Calu3 (cell line): ENCODE measurements at places on chromosomes 11 and 22. TPM values are rescaled to one million over a fixed set of nuclear protein-coding genes. Genes with fewer than 3 reads are reported as not detected.

Gene BIK
- 37.9 and 43.1 TPM in 2 replicates for total RNA-seq

DNA sequence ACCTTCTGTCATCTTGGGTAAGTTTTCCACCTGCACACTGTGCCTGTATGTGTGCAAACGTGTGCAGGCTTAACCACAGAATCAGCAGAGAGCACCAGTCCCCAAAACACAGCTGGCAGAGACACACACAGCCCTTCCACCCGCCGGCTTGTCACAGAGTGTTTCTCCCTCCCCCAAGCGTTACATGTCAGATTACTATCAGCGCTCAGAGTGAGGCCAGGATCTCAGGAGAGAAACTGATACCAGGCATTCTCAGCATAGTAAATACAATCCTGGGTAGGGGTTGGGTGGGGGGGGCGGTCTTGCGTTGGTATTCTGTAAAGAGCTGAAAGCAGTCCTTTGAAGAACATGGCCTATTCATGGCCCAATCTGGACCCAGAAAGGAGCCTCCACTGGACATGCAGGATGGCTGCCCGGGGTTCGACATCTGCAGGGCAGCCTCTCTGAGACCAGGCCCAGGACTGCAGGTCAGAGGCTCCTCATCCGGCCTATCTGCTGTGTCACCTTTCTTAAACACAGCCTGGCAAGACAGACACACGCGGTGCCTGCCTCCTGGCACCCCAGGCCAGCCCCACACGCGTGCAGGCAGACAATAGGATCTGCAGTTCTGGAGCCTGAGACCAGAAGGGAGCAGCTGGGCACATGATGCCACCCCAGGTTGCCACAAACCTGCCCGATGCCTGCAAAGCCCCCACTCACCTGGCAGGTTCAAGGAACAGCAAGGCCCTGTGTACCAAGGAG, 1.7 kb downstream of the OSBPL5 start:
- H3K27ac ChIP-seq = peak overlapping the region; percentile 50
- peaks cover 7% of the 10 kb centered on the region for H3K4me1 ChIP-seq
- no peak for DNase-seq
- peak overlapping the region; percentile 70 for H3K4me3 ChIP-seq
- peaks cover 17% of the 10 kb centered on the region for H3K36me3 ChIP-seq

- peak overlapping the region; percentile 75 for H3K27ac ChIP-seq
- peaks cover 9% of the 10 kb centered on the region for H3K4me1 ChIP-seq
- peak; percentile 36 for DNase-seq
- H3K36me3 ChIP-seq = peaks cover 9% of the 10 kb centered on the region
- H3K4me3 ChIP-seq = peak overlapping the region; percentile 68
Measured at GRCh38 chr11:113778111-113778910, 1.3 kb upstream of the CLDN25 start.

GRCh38 chr11:107825875-107826274, 32.7 kb downstream of the SLC35F2 start:
- peaks cover 19% of the 10 kb centered on the region for H3K4me1 ChIP-seq
- H3K36me3 ChIP-seq = no peaks in the 10 kb centered on the region
- no peak overlapping the region for H3K4me3 ChIP-seq

DNA sequence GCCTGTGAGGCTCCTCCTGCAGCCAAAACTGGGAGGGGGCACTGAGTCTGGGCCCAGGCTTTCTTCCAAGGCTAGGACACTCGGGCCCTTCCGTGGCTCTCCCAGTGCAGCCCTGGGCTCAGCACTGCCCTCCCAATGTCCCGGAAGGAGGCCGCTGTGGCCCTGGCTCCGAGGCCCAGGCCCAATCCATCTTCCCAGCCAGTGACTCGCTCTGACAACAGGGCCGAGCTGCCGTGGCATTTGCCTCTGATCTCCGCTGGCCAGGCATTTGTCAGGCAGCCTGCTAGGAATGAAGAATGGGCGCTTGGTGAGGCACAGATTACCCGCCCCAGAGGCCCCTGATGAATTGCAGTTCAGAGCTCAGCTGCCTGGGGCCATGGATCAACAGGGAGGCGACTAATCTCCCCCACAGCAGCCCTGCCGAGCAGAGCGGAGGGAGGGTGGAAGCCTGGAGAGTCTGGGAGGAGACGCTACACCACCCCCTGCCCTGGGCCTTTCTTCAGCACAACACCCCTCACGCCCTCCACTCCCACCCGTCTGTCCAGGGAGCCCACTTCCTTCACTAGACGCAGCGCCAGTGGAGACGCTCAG, 8.3 kb downstream of the FXYD2 start:
- no peak for DNase-seq
- H3K36me3 ChIP-seq = peaks cover 19% of the 10 kb centered on the region
- peaks cover 63% of the 10 kb centered on the region for H3K4me1 ChIP-seq
- no peak overlapping the region for H3K4me3 ChIP-seq
- no peaks in the 10 kb centered on the region for H3K27me3 ChIP-seq
- no peak overlapping the region for H3K27ac ChIP-seq

DNA sequence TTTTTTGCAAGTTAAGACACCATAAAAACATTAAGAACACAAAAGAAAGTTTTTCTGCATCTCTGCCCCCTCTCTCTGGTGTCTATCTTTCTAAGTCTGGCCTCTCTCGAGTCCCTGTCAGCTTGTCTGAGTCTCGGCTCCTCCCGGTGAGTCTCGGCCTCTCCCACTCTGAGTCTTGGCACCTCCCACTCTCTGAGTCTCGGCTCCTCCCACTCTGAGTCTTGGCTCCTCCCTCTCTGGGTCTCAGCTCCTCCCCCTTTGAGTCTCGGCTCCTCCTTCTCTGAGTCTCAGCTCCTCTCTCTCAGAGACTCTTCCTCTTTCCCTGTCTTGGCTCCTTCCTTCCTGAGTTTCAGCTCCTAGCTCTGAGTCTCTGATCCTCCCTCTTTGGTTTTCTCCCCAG, 72.5 kb upstream of the AMPD3 start:
- H3K36me3 ChIP-seq = no peaks in the 10 kb centered on the region
- peak; percentile 17 for DNase-seq

Gene FXYD6
- total RNA-seq = 0.61 and 0.78 TPM in 2 replicates

DNA sequence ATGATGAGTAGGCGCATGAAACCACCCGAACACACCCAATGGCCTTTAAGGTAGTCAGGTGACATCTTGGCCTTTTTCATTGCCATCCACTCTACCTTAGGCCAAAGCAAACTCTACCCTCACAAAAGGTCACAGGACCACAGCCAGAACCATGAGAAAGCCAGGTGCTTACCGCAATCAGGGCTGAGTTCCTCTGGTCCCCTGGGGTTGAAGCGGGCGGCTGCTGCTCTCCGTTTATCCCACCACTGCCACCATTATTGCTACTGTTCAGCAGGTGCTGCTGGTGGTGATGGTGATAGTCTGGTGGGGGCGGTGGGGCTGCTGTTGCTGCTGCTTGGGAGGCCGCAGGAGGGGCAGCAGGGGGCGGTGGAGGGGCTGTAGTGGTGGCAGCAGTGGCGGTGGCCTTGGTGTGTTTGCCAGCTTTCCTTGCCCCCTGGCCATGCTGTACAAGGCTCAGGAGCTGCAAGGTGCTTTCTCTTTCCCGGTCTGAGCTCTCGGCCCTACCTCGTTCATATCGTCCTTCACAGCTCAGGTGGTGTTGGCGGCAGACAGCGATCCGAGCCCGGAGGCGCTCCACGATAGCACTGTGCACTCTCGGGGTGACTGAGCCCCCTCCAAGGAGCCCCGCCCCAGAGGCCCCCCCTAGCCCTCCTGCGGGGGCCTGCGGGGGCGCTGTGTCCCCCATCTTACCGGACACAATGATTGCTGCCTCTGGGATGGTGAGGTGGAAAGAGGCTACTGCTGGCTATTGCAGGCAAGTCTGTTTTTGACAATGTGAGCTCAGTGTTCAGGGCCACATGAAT, 1.6 kb downstream of the MAML2 start:
- peak overlapping the region; percentile 97 for H3K27ac ChIP-seq
- H3K4me1 ChIP-seq = peaks cover 32% of the 10 kb centered on the region
- H3K36me3 ChIP-seq = peaks cover 49% of the 10 kb centered on the region
- H3K4me3 ChIP-seq = peak overlapping the region; percentile 95
- H3K27me3 ChIP-seq = no peaks in the 10 kb centered on the region
- DNase-seq = peak; percentile 65

Gene OR52E1
- not detected in 2 replicates for total RNA-seq

- no peaks in the 10 kb centered on the region for H3K4me1 ChIP-seq
- no peak overlapping the region for H3K27ac ChIP-seq
- peaks cover 29% of the 10 kb centered on the region for H3K27me3 ChIP-seq
Measured at GRCh38 chr11:130546438-130546837, 98.0 kb downstream of the ADAMTS15 start.

Gene OR51B2
- not detected in 2 replicates for total RNA-seq

Gene PATE2
- not detected in 2 replicates for total RNA-seq

GRCh38 chr11:113332023-113332422, 17.6 kb downstream of the TTC12 start:
- peaks cover 18% of the 10 kb centered on the region for H3K36me3 ChIP-seq
- no peaks in the 10 kb centered on the region for H3K27me3 ChIP-seq
- no peak overlapping the region for H3K27ac ChIP-seq
- no peak for DNase-seq
- H3K4me1 ChIP-seq = no peaks in the 10 kb centered on the region

DNA sequence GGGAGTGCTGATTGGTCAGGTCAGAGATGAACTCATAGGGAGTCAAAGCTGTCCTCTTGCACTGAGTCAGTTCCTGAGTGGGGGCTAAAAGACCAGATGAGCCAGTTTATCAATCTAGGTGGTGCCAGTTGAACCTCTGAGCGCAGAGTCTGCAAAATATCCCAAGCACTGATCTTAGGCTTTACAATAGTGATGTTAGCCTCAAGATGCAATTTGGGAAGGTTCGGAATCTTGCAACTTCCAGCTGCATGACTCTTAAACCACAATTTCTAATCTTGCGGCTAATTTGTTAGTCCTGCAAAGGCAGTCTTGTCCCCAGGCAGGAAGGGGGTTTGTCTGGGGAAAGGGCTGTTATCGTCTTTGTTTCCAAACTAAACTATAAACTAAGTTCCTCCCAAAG, 92.3 kb upstream of the PARVA start:
- DNase-seq = no peak
- H3K27me3 ChIP-seq = no peaks in the 10 kb centered on the region
- H3K4me3 ChIP-seq = no peak overlapping the region
- H3K36me3 ChIP-seq = peaks cover 16% of the 10 kb centered on the region
- no peak overlapping the region for H3K27ac ChIP-seq

Gene SHISAL1
- not detected in 2 replicates for total RNA-seq

GRCh38 chr11:22787551-22788162, 41.9 kb downstream of the SVIP start:
- no peak overlapping the region for H3K27ac ChIP-seq
- peak; percentile 33 for DNase-seq
- peaks cover 23% of the 10 kb centered on the region for H3K4me1 ChIP-seq

DNA sequence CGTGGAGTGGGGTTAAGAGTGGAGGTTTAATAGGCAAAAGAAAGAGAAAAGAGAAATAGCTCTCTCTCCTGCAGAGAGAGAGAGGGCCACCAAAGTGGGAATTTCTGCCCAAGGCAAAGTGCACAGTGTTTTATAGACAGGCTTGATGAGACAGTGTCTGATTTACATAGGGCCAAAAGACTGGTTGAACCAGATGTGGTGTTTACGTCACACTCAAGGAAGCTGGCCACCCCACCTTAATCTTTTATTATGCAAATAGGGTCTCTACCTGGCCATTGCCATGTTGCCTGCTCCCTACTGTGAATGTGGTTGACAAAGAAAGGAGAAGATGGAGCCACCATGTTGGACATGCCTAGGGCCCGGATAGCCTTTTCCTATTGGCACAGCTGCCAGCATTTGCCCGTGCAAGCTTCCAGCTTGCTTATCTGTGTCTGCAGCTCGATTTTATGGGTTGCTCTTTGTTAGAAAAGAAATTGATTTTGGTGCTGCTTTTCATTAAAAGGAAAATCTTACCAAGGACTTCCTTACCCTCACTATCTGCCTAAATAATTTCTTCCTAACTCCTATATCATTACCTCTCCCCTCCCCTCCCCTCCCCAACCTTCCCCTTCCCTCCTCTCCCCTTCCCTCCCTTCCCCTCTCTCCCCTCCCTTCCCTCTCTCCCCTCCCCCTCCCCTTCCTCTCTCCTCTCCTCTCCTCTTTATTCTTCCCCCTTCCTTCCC, 436.0 kb downstream of the NELL1 start:
- no peak overlapping the region for H3K27ac ChIP-seq
- no peak overlapping the region for H3K4me3 ChIP-seq
- no peaks in the 10 kb centered on the region for H3K36me3 ChIP-seq
- no peak for DNase-seq
- no peaks in the 10 kb centered on the region for H3K27me3 ChIP-seq

- no peak overlapping the region for H3K4me3 ChIP-seq
- H3K27ac ChIP-seq = no peak overlapping the region
- no peak for DNase-seq
- H3K36me3 ChIP-seq = no peaks in the 10 kb centered on the region
- no peaks in the 10 kb centered on the region for H3K4me1 ChIP-seq
Measured at GRCh38 chr11:21179770-21180169, 510.4 kb downstream of the NELL1 start.

DNA sequence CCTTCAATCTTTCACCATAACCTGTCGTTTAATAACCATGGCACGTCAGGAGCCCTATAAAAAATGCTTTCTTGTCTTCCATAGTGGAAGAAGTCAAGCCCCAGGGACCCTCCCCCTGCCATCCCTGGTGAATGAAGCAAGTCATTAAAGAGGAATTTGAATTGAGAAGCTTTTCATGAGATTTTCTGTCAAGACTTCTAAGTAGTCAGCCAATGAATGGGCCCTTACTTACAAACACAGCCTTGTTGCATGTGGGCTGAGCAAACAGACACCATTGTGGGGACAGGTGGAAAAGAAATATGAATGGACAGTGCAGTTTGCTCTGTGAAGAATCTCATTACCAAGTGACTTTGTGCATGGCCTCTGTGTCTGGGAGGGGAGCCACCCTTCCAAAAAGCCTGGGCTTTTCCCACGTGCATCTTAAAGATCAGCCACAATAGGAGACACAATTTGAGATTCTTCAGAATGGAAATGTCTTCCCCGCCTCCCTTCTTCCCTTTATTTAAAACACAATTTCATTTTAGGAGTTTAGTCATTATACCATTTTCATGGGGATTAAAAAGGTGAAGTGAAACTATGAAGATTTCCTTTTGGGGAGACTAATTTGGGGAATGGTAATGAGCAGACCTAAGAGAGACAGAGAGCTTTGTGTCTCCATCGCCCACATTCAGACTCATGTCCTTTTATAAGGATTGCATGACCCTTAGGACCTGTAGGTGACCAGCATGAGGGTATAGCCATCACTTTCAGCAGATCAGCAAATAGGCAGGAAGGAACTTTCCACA, 152.0 kb downstream of the LRRC4C start:
- no peak for DNase-seq
- no peaks in the 10 kb centered on the region for H3K36me3 ChIP-seq
- no peak overlapping the region for H3K4me3 ChIP-seq
- H3K4me1 ChIP-seq = no peaks in the 10 kb centered on the region

Gene TMPRSS6
- not detected in 2 replicates for total RNA-seq

DNA sequence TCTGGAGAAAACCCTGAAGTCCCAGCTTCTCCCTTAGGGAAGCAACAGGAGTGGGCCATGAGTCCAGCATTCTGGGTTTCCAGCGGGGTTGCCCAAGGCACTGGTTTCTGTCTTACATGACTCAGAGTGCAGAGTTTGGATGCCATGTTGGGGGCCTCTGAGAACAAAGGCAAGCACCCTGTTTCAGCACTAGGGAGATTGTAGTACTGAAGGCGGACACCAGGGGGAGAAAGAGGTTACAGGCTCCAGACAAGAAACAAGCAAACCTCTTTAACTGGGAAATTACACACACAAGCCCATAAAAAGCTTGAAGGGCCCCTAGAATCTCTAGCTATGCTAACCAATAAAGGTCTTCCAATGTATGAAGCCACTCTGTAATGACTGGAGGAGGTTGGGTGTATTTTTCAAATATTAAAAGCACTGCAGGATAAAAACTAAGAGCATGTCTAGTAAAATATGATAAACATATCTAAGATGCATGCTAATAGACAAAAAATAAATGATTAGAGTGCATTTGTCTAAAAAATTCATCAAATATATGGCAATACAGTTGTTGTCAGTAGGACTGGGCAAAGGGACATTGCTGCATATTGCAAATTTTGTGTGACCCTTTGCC, 7.1 kb downstream of the MS4A6E start:
- no peaks in the 10 kb centered on the region for H3K27me3 ChIP-seq
- DNase-seq = peak; percentile 89
- no peaks in the 10 kb centered on the region for H3K4me1 ChIP-seq
- no peak overlapping the region for H3K27ac ChIP-seq
- H3K36me3 ChIP-seq = no peaks in the 10 kb centered on the region
